ENCODE measurements at places on chromosomes 5 and 9.

DNA sequence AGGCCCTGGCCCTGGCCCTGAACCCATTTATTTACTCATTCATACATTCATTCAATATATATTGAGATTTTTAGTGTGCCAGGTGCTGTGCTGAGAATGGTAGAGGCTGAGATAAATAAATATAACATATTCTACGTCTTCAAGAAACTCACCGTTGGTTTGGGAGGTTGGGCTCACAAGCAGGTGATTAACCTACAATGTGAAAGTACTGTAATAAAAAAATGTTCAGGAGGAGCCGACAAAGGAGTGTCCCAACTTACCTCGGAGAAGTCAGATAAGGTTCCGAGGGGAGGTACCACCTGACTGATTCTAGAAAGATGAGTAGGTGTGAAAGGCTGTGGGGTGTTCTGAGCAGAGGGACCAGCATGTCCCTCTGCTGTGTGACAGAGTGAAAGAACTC lies 479.6 kb upstream of the KLF4 start:
- no peak for DNase-seq

DNA sequence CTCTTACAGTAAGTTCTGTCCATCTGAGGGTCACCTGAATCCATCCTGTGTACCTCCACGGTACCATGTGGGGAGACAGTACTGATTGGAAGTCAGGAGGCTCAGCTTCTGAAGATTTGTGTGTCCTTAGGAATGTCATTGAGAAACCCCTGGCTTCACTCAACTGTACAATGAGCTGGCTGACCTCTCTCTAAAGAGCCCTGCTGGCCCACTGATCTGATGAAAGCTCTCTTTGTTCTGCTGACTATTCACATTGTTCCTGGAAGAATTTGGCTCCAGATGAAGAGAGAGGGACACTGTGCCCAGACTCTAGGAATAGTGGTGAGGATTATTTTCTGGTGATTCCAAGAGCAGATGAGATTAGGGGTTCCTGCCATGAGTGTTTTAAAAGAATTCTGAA lies 141.2 kb downstream of the LURAP1L start:
- no peak for DNase-seq

GRCh38 chr5:139742173-139742903 lies 53.3 kb upstream of the PSD2 start:
- DNase-seq, result no peak

DNA sequence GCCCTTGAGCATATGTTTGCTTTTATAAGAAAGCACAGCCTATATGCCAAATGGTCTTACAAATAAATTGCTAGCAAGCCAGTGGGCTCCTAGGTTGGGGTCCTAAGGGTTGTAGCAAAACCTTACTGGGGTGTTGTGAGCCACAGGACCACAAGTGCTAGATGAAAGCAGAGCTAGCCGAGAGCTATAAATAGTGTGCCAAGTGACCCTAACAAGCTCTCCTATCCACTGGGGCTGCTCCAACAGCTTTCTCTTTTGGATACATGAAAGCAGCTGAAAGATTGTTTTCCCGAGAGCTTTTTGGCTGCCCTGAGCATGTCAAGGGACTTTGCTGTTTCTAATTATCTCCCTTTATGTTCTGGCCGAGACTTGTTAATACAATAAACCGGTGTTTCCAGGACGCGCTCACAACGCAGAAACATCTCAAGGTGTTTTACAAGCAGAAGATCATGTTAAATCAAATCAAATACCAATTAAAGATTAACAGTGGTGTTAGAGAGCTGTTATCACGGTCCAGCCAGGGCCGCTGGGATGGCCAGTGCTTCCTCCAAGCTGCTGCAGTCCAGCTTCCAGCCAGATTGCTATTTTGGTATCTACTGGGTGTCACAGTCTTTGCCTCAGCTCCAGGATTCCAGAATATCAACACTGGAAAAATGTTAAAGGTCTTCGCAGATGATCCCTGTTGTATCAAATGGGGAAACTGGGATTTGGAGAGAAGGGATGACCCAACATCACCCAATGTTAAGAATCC lies 351.0 kb downstream of the ASTN2 start:
- no peak for DNase-seq

DNA sequence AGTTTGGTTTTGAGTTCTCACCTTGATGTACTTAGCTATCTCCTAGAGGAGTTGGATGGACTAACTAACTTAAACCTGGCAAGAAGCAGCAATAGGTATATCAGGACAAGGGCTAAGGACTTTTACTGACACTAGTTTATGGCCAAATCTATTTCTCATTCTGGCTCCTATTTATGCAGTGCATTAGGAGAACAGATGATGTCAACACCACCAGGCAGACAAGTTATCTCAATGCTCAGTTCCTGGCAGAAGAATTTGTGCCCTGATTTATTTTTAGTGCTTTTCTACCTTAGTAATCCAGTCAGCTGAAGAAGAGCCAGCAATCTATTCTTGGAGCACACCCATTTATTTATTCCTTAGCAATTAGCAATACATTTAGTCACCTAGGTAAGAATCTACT lies 30.7 kb upstream of the MYOT start:
- no peak for DNase-seq

DNA sequence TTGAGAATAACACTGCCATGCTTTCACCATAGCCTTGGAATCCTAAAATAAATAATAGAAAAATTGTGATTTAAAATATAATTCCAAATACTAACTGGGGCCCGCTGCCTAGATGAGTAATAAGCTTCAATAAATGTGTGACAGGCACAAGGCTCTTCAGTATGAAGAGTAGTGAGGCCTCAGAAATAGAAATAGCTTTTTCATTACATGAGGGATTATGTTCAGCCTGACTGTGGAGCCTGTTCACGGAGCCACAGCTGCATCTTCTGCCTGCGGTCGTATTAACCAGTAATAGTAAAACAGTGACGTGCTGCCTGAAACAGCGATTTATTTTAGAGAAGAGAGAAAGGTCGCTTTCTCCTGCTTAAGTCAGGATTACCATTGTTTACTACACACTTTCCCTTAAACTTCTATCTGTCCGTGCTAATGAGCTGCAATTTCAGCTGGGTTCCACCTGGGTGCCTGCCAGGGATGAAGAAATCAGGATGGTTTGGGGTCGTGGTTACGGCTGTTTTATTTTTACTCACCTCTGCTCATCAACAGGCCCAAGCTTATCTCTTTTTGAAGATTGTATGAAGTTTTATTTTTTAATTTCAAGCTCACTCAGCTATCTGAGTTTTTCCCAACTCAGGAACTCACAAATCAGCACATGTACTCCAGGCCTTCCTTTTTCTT lies 284.9 kb upstream of the WWC1 start:
- DNase-seq, result no peak

DNA sequence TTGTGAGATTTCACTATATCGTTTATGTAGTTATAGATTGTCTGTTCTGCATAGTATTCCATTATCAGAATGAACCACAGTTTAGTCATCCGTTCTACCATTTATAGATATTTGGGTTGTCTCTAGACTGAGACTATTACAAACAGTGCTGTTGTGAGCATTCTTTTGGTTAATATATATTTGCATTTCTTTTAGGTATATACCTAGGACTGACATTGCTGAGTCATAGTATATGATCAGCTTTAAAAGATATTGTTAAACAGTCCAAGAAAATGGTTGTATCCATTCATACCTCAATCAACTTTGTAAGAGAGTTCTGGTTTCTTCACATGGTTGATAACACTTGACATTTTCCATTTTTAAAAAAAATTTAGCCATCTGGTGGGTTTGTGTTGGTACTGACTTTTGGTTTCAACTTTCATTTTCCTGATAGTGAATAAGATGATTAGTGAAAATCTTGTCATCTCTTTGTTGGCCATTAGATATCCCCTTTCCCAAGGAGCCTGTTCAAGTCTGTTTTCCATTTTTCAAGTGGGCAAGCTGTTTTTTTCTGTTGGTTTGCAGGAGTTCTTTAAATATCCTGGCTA lies 22.9 kb upstream of the ADAM19 start:
- no peak for DNase-seq

DNA sequence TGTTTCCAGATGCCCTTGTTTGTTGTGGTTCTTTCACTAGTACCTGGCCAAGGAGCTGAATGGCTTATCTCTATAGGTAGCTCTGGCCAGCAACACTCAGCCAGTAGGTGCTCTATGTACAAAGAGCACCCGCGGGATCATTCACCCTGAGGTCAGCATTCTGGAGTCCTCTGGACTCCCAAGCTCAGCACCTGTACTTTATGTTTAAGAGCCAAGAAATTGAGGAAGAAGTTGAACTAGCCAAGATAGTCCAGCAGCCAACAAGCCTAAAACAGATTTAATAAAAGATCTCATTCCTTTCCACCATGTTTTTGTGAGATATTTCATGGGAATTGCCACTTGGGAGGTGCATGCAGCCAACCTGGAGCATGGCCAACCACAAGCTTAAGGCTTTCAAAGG lies 242.6 kb upstream of the PAPPA start:
- DNase-seq, result no peak

GRCh38 chr5:176589039-176589769 lies 20.8 kb downstream of the GPRIN1 start:
- DNase-seq, result no peak

- DNase-seq, result peak; percentile 17
These were observed 21.4 kb upstream of the HAVCR1 start for GRCh38 chr5:157080286-157080685.

DNA sequence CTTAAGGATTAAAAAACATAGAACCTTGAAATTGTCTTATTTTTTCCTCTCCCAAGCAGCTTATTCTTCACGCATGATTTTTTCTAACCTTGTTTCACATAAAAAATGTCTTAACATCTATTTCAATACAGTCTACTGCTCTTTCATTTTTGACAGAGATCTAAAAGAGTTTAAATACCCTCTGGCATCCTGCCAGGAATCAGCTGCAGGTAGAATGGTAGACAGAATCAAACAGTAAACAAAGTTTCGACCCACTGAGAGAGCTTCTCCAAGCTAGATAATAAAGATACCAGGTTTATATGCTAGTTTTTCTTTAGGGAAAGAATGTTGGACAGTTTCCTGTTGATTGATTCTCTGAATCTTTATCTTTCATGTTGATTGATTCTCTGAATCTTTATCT lies 555.8 kb upstream of the CDH9 start:
- peak; percentile 4 for DNase-seq

DNA sequence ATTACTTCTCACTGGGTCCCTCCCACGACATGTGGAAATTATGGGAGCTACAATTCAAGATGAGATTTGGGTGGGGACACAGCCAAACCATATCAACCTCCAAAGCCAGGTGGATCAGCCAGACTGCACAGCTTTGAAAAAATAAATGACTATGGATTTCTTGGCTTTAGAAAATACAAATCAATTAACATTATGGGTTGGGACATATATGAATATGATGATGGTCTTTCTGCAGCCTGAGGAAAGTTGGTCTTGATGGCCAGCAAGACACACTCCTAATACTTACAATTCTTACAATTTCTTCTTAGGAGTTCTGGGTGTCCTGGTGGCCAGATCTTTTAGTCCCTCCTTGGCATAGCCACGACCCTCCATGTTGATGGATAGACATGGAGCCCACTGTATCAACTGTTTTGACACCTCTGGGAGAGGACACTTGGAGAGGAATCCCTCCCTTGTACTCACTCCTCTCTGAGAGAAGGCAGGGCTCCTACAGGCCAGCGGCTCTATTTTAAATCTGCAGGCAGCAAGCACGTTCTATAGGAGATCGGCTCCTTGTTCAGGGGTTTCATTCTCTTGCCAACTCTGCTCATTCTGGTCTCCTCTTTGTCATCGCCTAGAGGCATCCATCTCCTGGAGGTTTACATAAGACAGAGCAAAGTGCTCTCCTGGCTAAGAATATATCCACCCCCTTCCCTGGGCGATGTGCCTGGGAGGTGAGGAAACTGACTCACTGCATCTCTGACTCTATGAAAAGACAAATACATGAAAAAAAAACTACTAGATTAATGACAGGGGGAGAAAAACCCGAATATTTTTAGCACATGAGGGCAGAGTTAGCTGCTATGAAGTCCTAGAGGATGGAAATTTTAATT lies 145.9 kb downstream of the CARTPT start:
- DNase-seq, result no peak

GRCh38 chr5:149429839-149430721 lies 51.0 kb upstream of the IL17B start:
- DNase-seq, result no peak

GRCh38 chr5:14397717-14398116 lies 183.9 kb upstream of the OTULINL start:
- DNase-seq, result peak; percentile 13

GRCh38 chr5:93250424-93250823 lies 330.6 kb downstream of the NR2F1-AS1 start:
- DNase-seq, result no peak

- DNase-seq, result no peak
These were observed 93.4 kb downstream of the STRBP start for GRCh38 chr9:123174887-123175518.

- DNase-seq, result no peak
These were observed 85.2 kb downstream of the SLC44A1 start for GRCh38 chr9:105329719-105330062.

GRCh38 chr5:124410539-124411488 lies 335.6 kb downstream of the ZNF608 start:
- DNase-seq, result no peak

GRCh38 chr5:75465480-75465879 lies 45.9 kb downstream of the CERT1 start:
- no peak for DNase-seq

- peak; percentile 3 for DNase-seq
These were observed 491 bp downstream of the APC start for GRCh38 chr5:112738191-112738560.

DNA sequence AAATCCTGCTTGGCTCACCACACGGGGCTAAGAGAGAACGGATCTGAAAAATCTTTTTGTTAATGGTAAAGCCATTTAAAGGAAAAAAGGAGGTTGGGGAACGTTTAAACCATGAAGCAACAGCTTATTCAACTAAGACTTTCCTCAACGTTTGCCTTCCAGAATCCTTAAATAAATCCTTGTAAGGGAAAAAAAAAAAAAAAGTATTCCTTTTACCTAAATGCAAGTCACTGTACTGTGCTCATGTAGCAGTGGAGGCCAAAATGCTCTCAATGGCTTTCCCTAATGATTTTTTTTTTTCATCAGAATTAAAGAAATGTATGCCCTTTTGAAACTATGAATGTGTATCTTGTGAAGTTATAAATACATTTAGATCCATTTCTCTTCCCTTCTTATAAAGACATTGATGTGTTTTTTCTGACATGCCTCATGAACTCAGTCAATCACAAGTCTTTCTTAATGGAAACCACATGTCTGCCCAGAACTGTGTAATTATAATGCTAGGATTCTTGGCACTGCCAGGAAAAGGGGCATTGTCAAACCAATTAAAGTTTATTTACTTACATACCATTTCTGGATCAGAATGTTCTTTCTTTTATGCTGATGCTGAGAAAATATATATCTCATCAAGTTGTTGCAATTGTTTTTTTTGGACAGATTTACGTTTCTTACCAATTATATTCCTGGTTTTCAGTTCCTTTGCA lies 107.5 kb downstream of the EBF1 start:
- DNase-seq, result no peak

DNA sequence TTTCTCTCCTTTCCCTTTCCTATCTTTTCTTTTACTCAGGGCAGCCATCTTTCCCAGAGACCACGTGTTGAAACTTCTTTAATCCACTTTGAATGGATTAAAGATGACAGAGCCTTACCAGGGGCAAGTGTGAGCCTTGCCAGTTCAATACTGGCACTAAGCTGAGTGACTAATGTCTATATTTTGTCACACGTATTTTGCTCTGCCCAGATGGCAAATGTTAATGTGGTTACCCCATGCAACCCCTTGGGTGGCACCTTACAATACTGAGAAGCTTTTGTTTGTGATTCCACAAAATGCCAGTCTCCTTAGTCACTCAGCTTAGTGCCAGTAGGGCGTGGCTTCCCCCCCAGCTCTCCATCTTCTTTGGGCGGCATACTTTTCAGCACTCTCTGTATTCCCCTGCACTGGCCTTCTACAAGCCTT lies 24.8 kb downstream of the ANXA1 start:
- DNase-seq, result no peak

- no peak for DNase-seq
These were observed 503.7 kb downstream of the ANXA1 start for GRCh38 chr9:73655363-73655762.

Data from T47D (cell line).